Karpas-422 (cell line): ENCODE measurements at places on chromosomes 1 and 21.

DNA sequence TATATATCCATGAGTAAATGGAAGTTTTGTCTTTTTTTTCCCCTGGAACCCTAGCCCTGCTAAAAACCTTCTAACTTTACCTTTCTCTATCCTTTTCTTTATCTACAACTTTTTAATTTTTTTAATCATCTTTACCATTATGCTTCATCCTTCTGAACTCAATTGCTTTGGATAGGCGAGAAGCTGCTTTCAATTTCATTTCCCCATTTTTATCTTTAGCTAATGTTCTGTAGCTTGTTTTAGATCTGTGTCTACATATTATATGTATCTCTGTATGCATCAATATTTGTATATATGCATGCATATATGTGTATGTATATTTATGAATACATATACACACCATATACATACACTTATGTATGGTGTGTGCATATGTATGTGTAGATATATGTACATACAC lies 57.4 kb downstream of the PTPRC start:
- DNase-seq: peak; percentile 76

DNA sequence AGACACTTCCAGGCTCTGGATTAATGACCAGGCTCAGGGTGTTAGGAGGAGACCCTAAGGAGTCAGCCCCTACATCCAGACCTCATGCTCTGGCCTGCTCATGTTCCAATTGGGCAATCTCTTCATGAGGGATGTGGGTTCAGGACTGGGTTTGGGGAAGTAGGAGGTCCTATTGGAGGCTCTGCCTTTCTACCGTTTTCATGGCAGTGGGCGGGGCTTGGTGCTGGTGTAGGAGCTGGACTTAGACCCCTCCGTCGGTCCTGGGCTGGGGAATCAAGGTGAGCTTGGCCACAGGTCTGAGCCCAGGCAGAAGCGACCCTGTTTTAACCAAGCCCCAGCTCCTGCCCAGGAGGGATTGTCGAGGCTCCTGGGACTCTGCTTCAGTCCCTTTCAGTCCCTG lies 123.4 kb downstream of the PRDM16 start:
- no peak for DNase-seq

DNA sequence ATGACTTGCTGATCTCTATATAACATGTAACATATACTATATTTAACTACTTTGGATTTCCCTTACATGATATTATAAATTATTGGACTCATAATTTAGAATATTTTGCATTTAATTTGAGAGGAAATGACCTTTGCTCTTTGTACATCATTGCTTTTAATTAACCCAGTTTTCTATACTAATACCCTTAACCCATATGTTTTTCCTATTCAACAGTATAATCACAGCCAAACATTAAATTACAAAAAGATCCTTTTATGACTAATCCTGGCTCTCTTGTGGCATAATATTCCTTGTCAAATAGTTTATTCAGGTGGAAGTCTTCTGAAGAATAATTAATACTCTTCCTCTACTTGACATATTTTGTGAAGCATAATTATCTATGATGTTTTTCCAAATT lies 56.0 kb upstream of the GPR52 start:
- no peak for DNase-seq

DNA sequence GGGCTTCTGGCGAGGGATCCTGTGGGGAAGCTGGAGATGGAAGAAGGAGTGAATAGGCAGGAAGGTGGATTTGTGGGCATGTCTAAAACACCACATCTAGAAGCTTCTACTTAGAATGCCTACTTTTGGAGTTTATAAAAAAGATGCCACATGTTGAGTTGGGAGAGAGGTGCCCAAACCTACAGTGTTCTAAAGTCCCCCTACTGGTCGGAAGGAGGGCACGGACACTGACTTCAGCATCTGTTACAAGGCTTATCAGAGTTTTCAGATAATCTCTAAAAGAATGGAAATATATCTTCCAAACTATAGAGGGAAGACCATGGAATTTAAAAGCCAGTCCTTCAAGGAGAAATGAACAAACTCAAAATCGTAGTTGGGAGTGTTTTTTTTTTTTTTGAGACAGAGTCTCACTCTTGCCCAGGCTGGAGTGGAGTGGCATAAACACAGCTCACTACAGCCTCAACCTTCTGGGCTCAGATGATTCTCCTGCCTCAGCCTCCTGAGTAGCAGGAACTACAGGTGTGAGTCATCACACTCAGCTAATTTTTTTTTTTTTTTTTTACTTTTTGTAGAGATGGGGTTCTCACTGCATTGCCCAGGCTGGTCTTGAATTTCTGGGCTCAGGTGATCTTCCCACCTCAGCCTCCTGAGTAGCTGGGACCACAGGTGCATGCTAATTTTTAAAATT lies 14.8 kb downstream of the IBA57 start:
- peak; percentile 66 for DNase-seq

GRCh38 chr1:200226268-200226968 lies 183.4 kb downstream of the ZNF281 start:
- no peak for DNase-seq

- no peak for DNase-seq
Measured at GRCh38 chr21:45178070-45178608, 103.8 kb downstream of the ADARB1 start.
